Fibroblast of lung (primary cell): ENCODE measurements at places on chromosomes 1 and 21.

DNA sequence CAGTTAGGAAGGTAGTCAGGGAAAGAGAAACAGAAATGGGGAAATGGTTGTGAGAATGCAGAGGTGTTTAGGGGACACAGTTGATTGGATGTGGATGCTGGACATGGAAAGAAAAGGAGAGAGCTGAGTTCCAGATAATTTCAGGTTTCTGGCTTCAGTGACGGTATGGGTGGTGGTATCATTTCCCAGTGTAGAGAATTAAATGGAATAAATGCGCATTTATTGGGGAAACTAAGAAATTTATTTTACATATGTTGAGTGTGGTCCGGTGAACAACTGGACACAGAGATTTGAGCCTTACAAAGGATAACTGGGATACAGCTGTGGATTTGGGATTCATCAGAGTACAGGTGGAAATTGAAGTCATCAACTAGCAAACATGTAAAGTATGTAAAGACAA, 12.4 kb upstream of the ZNF281 start:
- DNase-seq = no peak

- no peak for DNase-seq
Measured at GRCh38 chr1:204961765-204962419, 81.1 kb upstream of the CNTN2 start.

GRCh38 chr1:178452013-178452412, 44.8 kb downstream of the CLEC20A start:
- DNase-seq = no peak

- no peak for DNase-seq
Measured at GRCh38 chr1:109929588-109930251, 19.1 kb downstream of the CSF1 start.

GRCh38 chr1:100076744-100077143, 56.0 kb downstream of the SASS6 start:
- DNase-seq = no peak

DNA sequence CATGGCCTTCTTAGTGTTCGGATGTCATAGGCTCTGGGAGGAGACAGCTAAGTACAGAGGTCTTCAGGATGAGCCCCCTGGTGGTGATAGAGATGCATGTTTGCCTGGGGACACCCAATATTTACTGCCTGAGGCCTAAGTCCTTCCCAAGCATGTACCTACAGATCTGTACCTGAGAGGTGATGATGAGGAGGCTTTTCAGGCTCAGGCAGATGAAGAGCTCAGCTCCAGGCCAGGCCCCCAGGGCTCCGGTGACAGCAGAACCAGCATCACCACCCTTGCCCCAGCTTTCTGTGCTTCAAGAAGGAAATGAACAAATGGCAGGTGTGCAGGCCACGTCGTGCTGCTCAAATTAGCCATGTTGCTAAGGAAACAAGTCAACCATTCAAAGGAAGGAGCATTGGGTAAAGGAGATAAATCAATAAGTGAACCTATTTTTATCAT, 21.1 kb downstream of the CACNA1E start:
- DNase-seq = no peak

- DNase-seq = no peak
Measured at GRCh38 chr1:19756480-19756879, 43.2 kb downstream of the TMCO4 start.

DNA sequence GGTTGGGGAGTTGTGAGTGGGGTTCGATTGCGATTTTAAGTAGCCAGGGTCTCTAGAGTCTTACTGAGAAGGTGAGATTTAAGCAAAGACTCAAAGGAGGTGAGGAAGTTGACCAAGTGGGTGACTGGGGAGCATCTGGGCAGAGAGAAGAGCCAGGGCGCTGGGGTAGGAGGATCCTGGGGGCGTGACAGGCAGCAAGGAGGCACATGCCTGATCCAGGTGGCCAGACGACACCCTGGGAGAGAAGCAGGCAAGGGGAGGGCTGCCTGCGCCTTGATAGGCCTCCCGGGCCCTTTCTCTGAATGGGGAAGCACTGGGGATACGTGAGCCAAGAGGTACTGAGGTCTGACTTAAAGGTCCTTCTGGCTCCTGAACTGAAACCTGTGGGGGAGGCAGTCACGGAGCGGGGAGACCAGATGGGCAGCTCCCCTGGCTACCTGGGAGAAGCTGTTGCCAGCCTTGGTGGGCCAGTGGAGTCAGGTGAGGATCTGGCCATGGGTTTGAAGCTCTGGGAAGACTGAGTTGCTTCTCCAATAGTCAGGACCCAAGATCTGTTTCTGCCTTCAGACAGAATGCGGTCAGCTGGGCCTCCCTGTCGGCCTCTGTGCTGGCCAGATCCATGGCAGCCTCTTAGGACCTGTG, 5.4 kb downstream of the ZBTB48 start:
- no peak for DNase-seq

DNA sequence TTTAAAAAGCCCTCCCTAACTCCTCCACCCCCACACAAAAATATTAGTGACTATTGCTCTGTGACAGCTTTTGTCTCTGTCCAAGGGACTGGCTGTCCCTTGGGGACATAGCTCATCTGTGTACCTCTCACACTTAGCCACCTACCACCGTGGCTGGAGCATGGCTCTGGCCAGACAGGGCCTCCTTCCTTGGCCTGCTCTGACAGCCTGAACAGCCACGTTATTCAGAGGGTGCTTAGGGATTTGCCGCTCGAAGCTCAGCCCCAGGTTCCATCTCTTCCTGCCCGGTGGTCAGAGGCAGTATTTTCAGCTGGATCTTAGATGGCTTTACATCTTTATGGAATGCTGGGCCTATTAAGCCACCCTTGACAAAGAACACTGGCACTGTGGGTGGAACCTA, 6.1 kb upstream of the CELSR2 start:
- no peak for DNase-seq

DNA sequence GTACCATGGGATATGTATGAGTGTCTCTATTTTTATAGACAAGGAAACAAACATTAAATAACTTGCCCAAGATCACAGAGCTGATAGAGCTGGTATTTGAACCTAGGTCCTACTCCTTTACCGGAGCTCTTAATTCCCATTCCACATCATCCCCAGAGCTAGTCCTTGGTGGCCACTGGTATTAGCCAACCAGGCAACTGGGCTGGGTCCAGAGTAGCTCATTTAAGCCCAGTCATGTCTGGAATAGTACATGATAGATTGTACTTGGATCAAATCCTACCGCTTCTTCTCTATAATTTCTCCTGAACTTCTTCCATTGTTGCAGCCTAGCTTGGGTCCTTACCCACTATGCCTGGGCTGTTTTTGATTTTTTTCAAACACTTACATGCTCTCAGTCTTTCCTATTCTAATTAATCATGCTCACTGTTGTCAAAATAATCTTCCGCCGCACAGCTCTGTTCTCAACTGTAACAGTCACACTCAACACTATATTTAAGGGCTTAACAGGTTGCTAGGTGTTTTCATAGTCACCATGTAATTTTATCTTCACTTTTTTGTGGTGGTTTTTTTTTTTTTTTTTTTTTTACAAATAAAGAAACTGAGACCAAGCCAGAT, 80.2 kb downstream of the COLGALT2 start:
- DNase-seq = no peak

DNA sequence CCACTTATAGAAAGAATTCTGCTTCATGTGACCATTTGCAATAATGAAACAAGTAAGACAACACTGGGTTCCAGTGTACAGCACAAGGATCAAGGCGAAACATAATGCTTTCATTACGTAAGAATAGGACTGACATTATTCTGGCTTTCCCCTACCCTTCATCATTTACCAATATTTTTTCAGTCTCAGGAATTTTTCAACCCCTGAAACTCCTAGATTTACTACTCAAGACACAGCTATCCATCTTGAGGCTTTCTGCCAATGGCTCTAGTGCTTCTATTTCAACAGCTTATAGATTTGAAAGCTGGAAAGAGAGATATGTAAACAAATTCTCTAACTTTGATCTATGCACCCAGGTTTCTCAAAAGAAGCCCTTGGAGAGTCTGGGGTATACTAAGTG, 48.4 kb downstream of the WLS start:
- DNase-seq = peak; percentile 33

DNA sequence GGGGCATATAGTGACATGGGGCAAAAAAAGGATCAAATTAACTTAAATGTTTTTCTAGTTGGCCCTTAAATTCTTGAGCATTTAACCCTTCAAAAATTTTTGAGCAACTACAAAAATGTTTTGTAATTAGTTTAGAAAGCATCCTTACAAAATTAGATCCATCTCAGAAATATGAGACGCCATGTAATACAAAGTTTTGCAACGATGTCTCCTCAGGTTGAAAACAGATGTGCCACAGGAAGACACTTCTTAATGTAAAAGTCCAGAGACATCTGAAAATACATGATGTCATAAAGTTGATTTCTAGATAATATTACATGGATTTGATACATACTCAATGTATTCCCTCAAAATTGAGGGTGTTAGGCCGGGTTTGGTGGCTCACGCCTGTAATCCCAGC, 37.5 kb downstream of the CD46 start:
- no peak for DNase-seq

DNA sequence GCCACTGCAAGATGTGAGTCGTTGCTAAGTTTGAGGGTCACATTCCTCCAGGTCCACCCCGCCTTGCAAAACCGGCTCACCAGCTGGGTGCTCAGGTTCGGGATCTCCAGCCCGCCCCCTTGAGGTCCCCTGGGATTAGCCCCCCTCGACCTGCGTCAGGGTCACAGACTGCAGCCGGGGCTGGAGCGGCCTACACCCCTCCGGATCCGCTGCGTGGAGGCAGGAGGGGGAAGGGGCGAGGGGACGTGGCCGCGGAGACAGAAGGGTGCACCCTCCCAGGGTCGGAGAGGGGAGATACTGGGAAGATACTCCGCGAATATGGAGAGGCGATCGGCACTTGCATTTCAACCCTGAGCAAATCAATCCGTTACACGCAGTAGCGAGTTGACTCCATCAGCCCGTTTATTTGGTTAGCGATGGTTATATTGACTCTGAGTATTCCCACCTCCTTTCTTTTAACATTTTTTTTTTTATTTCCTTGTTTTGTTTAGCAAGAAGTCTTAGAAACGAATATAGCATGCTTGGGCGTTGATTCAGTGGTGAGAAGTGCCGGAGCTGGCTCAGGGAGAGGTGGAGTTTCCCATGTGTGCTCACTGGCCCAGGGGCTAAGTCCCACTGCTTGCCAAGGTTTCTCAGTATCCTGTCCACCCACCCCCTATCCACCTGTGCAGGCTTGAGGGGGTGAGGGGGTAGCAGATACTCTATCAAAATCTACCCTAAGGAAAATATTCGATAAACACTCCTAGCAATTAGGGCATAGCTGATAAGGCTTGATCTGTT, 997 bp downstream of the IFNAR2 start:
- DNase-seq = peak; percentile 43

DNA sequence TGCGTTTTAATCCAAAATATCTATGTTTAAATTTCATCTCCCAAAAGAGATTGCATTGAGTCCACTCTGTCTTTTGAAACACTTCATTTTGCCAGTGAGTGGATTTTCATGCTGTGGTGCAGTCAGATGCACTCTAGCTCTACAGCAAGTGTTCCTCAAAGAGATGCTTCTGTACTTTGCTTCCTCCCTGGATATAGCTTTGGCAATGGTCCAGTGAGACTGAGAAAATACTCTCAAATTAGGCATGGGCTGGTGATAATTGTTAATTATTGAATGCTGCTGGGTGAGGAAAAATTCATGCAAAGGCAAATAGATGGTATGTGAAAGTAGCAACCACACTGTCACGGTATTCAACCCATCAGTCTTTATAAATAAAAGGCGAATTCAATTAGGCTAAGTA, 396.9 kb downstream of the ADGRL2 start:
- no peak for DNase-seq

- no peak for DNase-seq
Measured at GRCh38 chr1:97533358-97533757, 387.5 kb downstream of the DPYD start.

DNA sequence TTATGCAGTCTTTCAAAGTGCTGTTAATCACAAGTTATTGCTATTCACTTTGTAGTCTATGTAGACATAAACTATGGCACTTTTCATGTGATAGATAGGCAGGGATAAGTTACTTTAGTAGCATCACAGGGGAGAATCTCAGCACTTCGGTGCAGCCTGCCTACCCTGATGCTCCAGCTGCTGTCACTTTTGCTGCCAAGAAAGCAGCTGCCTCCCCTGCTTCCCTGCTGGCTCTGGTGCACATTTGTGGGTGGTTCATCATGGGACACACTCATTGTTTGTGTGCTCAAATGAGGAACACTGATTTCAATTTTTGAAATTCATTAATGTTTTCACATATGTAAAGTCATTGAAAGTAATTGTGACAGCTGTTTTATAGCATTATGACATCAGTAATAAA, 272.6 kb downstream of the S1PR1 start:
- no peak for DNase-seq

GRCh38 chr1:62250126-62250726, 55.6 kb downstream of the L1TD1 start:
- DNase-seq = no peak

GRCh38 chr1:228691926-228692325, 43.4 kb upstream of the RHOU start:
- peak; percentile 21 for DNase-seq

GRCh38 chr1:9107136-9107535, 21.8 kb downstream of the GPR157 start:
- DNase-seq = no peak

DNA sequence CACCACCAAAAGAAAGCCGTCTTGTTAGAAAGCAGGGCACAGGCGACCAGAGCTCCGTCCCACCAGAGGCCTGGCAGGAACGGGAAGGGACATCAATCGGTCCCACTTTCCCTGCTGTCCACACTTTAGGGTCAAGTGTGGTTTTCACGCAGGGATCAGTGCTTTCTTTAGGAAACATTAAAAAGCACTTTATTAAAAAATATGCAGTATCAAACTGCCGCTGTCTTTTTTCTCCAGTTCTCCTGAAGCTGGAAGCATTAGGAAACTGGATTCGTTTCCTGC, 437 bp downstream of the IFNLR1 start:
- DNase-seq = no peak

GRCh38 chr1:93483200-93483599, 35.3 kb downstream of the FNBP1L start:
- DNase-seq = no peak

GRCh38 chr1:19273106-19273843, 15.3 kb downstream of the AKR7A3 start:
- DNase-seq = no peak

- DNase-seq = no peak
Measured at GRCh38 chr1:85019994-85020393, 23.1 kb upstream of the MCOLN2 start.

GRCh38 chr1:5988596-5989285, 3.5 kb downstream of the NPHP4 start:
- no peak for DNase-seq
